ENCODE measurements at places on chromosomes 1 and 21.

DNA sequence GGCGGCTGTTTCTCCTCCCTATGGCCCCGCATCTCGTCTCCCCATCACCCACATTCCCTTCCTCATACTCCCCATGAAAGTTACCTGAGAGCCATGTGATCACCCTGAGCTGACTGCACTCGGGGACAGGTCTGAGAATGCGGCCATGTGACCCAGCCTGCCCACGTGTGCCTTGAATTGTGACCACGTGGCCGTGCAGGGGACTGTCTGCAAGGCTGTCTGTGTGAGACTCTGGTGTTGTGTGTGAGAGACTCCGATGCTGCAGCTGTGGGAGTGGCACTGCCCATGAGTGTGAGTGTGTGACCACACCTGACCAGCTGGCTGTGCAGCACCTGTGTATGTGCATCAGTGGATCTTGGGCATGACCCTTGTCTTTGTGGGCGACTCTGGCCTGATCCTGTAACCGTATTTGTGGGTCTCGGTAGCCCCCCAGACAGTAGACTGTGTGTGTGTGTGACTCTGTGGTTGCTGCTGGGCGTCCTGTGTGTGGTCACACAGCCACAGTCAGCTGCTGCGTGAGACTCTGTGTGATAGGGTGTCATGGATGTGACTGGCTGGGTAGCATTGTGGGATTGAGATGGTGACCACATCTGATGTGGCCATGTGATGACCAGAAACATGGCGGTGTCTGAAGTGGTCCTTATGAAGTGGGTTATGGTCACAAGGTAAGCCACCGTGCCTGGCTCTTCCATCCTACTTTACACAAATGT lies 56.8 kb upstream of the KDM4A start:
- no peak for DNase-seq

DNA sequence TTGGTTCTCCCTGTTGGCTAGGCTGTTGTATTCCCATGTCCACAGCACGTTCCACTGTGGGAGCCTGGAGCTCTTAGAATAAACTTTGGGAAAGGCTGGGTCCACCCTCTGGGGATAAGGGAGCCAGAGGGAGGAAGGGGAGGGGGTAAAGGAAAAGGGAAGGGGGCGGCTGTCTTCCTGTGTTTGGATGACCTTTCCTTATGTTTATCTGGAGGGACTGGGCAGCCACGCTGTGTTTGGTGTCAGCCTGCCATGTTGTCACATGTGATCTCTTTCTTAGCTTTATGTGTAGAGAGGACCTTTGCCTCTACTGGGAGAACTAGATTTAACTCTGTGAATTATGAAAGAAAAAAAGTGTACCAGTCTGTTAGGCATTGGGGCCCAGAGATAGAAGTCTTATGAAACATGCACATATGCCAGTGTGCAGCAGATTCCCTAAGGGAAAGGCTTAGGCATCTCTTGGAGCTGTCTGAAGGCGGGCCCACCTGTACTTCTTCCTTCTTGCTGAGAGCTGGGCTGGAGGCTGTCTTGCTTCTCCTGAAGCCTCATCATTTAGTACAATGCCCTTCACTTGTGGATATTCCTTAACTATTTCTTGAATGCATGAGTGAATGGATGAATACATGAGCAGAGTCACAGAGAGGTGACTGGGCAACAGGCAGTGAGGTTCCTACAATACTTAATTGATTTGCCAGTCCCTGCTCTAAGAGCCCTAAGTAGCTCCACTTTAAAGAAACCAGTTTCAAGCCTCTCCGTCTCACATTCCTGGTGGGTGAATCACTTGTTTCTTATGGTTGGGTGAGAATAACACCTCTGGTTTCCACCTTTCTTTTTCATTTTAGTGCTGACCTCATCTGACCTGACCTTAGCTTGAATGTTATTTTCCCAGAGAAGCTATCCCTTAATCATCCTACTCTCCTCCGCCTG lies 62.5 kb upstream of the ARHGAP29 start:
- DNase-seq, result no peak

DNA sequence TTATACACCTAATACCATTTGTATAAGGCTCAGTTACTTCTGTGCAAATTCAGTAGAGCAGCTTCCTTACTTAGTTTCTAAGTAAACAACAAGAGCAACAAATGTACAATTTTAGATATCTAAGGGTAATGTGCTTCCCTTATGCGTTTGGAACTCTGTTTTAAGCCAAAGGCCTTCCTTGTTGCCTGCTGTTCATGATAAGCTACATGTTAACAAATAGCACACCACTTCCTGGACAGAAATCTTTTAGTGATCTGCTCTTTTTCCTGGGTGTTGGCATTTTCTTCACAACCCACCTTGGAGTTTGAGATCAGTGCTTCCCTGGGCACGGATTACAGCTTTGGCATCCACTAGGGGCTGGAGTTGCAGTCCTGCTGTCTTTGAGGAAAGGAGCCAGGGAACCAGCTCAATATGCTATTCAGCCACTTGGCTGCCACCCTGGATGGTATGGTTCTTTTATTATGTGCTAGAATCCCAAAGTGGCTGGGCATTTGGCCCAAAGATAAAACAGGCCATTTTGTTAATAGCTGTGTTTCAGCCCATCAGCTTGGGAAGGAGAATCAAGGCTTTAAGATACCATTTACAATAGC lies 55.6 kb upstream of the ADAR start:
- no peak for DNase-seq

DNA sequence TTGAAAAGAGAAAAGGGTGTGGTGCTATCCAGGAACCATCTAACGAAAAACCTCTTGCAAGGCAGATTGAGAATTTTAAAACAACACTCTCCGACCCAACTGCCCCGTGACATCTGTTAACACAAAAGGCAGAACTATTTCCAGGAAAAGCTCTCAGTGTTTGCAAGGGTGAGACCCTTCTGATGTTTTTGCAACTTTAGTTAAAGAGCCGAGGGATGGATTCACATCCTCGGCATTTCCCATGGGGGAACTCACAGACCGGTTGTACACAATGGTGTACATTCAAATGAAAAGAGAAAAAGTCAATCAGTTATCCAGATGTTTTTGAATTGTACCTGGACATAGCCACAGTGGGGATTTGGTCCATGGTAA lies 120.0 kb downstream of the NGF start:
- DNase-seq, result no peak

GRCh38 chr1:228964178-228965089 lies 229.2 kb downstream of the RHOU start:
- DNase-seq, result no peak

- no peak for DNase-seq
Measured at GRCh38 chr1:160134791-160135572, 16.4 kb upstream of the ATP1A4 start.

Measured in stimulated activated CD8-positive, alpha-beta memory T cell treated with anti-CD3 and anti-CD28 coated beads, Interleukin-12 subunit alpha, Interleukin-12 subunit beta, amount 100 ng/mL, for 4 hours (primary cell).